GM12878 (cell line): ENCODE measurements at places on chromosomes 7 and 10. TPM values are rescaled to one million over a fixed set of nuclear protein-coding genes. Genes with fewer than 3 reads are reported as not detected.

DNA sequence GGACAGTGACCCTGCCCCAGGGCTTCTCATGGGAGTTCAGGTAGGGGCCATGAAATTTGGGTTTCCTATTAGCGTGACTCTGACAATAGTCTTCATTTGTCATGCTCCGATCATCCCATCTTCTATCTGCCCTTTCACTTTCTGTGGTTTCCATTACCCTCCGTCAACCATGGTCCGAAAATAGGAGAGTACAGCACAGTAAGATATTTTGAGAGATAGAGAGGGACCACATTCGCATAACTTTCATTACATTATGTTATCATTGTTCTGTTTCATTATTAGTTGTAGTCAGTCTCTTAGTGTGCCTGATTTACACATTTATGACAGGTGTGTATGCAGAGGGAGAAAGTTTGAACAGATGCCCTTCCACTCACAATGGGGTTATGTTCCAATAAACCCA lies 649.2 kb downstream of the SDK1 start:
- DNase-seq = no peak

DNA sequence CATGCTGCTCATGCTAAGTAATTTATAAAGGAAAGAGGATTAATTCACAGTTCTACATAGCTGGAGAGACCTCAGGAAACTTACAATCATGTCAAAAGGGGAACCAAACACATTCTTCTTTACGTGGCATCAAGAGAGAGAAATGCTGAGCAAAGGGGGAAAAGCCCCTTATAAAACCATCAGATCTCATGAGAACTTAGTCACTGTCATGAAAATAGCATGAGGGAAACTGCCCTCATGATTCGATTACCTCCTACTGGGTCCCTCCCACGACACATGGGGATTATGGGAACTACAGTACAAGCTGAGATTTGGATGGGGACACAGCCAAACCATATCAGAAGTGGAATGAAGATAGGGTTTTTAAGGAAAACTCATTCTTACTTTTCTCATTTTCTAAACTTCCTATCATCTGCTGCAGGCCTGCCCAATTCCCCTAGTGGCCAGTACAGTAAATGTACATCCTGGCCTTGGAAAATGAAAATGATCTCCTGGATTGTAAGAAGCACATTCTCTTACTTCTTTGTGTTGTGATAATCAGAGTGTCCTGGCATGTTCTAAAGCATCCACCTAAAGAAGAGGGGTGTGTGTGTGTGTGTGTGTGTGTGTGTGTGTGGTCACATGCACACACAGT lies 421.5 kb downstream of the LRMDA start:
- DNase-seq = no peak

- DNase-seq = no peak
Observed at GRCh38 chr7:38842746-38843145, 66.2 kb downstream of the VPS41 start.

- no peak for DNase-seq
Observed at GRCh38 chr7:50450590-50451032, 461 bp upstream of the FIGNL1 start.

BAIAP2L1 gene
- 49.5 and 49.9 TPM in 2 replicates for total RNA-seq

FAM221A gene
- total RNA-seq = 7.3 and 7.5 TPM in 2 replicates

MPLKIP gene
- total RNA-seq = 40.2 and 45.5 TPM in 2 replicates

- no peak for DNase-seq
Observed at GRCh38 chr7:30448461-30449189, 30.0 kb downstream of the NOD1 start.

MYOZ1 gene
- total RNA-seq = 0.66 and 0.67 TPM in 2 replicates

DNA sequence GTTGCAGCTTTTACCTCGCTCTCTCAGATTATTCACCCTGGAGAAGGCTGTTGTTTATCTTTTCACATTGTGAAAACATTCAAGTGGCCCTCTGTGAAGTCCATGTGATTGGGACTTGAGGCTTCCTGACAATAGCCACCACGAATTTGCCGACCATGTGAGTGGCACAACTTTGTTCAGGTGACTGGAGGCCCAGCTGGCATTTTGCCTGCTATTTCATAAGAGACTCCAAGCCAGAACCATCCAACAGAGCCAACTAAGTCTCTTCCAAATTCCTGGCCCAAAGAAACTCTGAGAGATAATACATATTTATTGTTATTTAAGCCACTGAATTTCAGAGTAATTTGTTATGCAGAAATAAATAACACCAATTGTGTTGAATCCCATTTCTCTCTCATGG lies 38.2 kb upstream of the CCSER2 start:
- no peak for DNase-seq
